ENCODE measurements at places on chromosomes 5 and 9.
A peak's percentile ranks its signal among the peaks of the same experiment; 100 is the strongest.

GRCh38 chr5:59790376-59790775 is 103.2 kb downstream of the PDE4D start:
- DNase-seq = no peak

- DNase-seq = no peak
Measured at GRCh38 chr5:149426931-149427330, 47.8 kb upstream of the IL17B start.

GRCh38 chr9:129945314-129945713 is 97.7 kb downstream of the FNBP1 start:
- DNase-seq = no peak

DNA sequence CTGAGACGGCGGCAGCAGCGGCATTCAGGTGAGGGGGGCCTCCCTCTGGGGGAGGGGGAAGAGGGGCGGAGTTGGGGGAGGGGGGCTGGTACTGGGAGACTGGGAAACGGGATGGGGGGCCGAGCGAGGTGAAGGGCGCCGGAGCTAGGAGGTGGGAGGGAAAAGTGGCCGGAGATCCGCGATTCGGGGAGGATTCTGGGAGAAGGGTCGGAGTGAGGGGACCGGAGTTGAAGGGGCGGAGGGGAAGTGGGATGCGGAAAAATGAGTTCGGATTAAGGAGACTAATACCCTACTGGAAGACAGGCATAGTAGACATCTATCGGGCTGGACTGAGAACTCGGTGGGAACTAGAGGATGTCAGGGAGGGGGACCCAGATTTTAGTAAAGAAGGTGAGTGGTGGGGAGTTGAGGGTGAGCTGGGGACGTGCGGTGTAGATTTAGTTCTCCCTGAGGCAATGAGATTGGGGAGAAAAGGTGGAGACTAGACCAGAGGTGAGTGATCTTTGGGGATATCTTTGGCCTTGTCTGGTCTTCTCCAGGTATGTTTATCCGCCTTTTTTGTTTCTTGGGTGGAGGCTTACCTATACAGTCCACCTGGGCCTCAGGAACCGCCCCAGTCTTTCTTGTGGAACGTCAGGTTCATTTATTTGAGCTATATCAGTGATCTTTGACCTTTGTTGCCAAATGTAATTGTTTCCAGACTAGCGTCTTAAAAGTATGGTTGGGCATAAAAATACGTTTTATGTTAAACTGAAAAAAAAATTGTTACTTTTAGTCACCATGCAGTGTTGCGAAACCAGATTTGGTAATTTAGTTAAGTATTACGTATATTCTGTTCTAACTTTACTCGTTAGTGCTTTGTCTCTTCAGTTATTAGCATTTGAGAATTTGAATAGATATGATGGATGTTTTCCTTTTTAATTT is 632 bp downstream of the UBAP1 start:
- no peak for DNase-seq

DNA sequence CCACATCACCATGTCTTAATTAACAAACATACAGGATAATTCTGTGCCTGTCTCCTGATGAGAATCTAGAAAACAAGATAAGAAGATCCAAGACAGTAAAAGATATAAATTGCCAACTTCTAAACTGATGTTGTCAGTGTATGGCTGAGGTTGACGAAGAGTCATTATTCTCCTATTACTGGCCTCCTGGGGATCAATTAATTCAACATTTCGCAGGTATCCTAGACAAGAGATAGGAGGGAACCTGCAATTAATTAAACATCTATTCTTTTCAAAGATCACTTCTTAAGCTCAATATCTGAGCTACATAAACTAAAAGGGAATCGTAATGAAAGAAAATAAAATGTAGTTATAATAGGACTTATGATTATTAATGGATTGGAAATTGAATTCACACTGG is 232.0 kb upstream of the GRIA1 start:
- no peak for DNase-seq

GRCh38 chr9:33467526-33467925 is 6.2 kb downstream of the NOL6 start:
- no peak for DNase-seq

DNA sequence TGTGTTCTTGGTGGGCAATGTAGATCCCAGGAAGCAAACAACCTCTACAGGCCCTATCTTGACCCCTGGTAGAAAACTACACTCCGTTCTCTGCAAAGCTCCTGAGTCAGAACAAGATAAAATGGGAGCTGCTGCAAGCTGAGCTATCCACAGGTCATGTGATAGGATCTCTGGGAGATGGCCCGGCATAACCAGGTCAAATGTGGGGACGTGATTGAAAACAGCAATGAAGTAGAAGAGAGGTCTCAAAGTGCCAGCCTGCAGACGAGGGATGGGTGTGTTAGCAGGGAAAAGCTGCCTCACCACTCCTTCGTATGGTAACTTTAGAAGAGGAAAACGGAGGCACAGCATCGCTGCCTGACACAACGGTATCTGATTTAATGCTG is 25.0 kb downstream of the NRG2 start:
- no peak for DNase-seq

DNA sequence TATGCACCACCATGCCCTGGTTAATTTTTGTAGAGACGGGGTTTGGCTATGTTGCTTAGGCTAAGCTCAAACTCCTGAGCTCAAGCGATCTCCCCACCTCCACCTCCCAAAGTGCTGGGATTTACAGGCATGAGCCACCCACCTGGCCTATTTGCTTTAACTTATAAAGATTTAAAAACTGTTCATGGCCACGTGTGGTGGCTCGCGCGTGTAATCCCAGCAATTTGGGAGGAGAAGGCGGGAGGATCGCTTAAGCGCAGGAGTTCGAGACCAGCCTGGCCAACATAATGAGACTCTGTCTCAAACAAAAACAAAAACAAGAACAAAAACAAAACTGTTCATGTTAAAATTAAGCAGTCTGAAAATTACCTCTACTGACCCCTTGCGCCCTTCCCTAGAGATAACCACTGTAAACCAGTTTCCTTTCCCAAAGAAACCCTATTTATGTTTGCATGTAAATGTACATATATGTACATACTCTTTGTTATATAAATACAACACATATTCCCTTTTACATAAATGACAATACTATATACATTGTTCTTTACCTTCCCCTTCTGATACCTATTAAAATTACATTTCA is 1.5 kb downstream of the AK6 start:
- no peak for DNase-seq

DNA sequence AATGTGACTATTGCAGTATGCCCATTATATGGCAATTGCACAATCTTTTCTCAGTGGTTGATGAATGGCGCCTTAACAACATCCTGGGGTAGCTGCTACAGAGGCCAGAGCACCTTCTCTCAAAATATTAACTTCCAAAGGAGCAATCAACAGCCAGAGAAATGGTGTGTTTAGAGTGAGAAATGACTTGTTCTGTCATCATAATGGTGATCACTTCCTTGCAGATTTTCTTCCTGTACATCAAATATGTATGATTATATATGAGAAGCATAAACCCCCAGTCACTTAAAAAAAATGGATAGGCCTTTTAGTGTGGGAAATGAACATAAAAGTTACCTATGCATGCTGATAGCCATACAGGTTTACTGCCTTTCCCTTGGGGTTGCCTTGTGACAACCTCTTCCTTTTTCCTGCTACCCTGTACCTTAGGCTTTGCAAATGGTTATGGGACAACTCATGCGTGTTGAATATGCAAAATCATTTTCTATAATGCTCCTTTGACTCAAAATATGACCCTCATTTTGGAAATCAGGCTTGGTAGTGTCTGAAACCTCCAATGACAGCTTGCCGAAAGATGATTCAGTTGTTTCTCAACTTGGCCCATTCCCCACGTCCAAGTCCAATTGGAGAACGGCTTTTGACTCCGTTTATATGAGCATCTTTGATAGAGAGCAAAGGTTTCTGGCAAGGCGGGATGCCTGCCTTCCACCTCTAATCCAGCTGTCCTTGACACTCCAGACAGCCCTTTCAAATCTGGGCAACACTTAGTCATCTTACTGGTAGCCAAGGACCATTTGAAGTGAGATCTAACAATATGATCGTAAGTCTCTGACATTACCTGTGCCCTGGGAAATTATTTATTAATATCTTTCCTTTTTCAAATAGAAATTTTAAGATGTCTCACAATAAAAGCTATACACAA is 69.3 kb downstream of the SLC1A1 start:
- no peak for DNase-seq

GRCh38 chr9:27212621-27213020 is 84.3 kb downstream of the EQTN start:
- DNase-seq = no peak

GRCh38 chr5:13251623-13252376 is 692.7 kb downstream of the DNAH5 start:
- no peak for DNase-seq

DNA sequence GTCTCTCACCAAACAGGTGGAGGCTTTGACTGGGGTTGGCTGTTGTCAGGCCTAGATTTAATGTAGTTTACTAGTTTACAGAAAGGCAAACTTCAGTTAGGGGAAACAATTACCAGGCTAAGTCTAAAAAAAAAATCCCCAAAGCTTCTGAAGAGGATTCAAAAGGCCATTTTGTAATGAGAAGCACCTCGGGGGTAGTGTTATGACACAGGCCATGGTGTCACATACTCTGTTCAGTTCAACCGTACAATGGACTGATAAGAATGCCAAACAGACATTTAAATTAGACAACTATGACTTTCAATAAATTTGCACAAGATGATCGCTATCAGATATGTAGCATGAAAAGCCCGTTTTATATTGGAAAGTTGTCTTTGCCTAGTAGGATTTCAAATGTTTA is 120.1 kb upstream of the PCA3 start:
- no peak for DNase-seq

DNA sequence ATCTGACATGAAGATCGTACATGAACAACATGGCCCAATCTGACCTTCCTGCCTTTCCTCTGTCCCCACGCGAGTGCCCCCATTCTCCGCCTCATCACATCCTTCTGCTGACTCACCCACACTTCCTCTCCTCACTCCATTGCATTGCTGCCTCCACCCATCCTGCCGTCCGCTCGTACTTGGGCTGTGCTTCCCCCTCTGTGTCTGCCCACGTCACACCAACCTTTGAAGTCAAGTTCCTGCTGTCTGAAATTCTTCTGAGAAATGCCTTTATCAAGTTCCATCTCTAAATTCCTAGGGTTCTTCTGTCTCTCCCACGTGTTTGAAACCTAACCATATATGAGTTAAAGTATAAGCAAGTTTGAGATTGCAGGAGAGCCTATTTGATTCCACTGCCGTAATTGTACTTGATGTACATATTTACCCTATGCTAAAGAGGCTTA is 18.0 kb upstream of the STARD4 start:
- peak; percentile 22 for DNase-seq

DNA sequence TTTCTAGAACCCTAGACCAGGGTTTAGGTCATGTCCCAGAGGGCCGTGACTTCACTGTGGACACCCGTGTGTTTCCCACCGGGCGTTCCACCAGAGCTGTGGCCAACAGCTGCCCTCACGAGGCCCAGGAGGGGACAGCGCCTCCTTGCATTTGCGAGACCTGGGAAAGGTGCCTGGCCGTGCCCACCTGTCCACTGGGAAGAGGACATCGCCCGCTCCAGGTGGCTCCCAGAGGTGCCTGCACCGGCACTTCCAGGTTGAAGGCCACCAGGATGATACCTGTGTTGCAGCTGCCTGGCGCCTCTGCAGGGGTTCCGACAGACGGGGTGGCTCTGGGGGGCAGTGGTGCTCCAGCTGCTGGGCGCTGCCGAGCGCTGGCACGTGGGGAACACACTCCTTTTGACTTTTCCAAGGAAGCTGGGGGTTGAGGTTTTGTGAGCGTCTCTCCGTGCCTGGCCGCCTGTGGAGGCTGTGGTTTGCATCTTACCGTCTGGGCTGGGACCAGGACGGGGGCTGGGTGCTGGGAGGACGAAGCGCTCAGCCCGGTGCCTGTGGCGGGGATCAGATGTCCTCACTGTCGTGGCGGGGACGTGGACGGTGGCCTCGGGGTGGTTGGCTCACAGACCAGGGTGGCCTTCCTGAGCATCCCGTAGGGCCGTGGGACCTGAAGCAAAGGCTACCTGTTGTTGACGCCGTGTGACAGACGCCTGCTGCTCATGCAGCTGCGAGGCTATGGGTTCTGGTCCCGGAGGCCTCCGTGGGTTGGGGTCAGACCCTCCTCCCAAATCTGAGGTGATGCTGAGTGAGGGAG is 19.2 kb downstream of the NKD2 start:
- DNase-seq = no peak

GRCh38 chr9:132627106-132627505 is 42.7 kb downstream of the DDX31 start:
- DNase-seq = no peak

- no peak for DNase-seq
Measured at GRCh38 chr5:165576678-165577275, 2071.4 kb downstream of the MAT2B start.

GRCh38 chr9:124486778-124487259 is 20.4 kb downstream of the NR5A1 start:
- DNase-seq = no peak

- DNase-seq = no peak
Measured at GRCh38 chr9:91949946-91950664, at the start of gene ROR2. Gene ROR2, minus strand, starts transcription at chr9:91950228.

DNA sequence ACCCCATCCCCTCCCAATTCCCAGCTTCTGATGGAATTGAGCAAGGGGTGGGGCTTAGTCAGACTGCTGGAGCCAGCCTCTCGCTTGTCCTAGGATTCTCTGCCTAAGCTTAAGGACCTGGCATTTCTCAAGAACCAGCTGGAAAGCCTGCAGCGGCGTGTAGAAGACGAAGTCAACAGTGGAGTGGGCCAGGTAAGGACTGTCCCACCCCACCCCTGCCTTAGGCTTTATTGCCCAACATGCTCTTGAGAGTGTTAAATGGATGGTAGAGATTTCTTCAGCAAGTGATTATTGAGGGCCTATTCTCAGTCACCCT is 1.1 kb downstream of the SLC35A4 start:
- DNase-seq = no peak

DNA sequence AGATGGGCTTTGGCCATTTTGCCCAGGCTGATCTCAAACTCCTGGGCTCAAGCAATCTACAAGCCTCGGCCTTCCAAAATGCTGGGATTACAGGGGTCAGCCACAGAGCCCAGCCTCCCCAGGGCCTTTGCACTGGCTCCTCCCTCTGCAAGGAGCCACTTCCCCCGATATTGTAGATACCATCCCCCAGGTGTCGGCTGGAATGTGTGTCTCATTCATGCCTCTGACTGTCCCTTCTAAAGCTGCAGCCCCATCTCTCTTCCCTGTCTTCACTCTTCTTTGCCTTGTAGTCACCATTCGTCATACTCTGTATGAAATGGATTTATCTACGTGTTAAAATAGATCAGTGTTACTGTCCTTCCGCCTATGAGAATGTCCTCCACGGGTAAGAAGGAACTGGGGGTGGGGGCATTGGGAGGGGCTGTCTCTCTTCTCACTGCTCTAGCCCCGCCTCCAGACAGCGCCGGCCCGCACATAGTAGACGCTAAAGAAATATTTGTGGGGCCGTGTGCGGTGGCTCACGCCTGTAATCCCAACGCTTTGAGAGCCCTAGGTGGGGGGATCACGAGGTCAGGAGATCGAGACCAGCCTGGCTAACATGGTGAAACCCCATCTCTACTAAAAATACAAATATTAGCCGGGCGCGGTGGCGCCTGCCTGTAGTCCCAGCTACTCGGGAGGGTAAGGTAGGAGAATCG is 68.5 kb downstream of the LMX1B start:
- no peak for DNase-seq

DNA sequence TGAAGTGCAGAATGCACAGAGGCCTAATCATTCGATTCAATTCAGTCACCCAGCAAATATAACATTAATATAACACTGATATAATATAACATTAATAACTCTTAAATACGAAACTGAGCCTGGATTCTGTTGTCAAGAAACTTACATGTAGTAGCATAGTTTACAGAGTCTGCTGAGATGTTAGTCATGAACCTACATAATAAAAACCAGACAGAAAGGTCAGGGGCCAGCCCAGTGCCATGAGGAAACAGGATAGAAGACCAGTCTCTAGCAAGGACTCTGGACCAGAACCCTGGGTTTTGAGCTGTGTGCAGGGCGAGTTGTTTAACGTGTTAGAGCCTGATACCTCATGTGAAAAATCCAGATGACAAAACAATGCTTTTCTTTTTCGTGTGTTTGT is 234.7 kb downstream of the NR2F1-AS1 start:
- DNase-seq = no peak

Measured in stimulated activated CD4-positive, alpha-beta T cell treated with anti-CD3 and anti-CD28 coated beads, Interleukin-1b, Interleukin-23, amount 100 ng/mL, for 1 hour (primary cell).